ENCODE measurements at places on chromosomes 16 and 17. TPM values are rescaled to one million over a fixed set of nuclear protein-coding genes. Genes with fewer than 3 reads are reported as not detected.

DNA sequence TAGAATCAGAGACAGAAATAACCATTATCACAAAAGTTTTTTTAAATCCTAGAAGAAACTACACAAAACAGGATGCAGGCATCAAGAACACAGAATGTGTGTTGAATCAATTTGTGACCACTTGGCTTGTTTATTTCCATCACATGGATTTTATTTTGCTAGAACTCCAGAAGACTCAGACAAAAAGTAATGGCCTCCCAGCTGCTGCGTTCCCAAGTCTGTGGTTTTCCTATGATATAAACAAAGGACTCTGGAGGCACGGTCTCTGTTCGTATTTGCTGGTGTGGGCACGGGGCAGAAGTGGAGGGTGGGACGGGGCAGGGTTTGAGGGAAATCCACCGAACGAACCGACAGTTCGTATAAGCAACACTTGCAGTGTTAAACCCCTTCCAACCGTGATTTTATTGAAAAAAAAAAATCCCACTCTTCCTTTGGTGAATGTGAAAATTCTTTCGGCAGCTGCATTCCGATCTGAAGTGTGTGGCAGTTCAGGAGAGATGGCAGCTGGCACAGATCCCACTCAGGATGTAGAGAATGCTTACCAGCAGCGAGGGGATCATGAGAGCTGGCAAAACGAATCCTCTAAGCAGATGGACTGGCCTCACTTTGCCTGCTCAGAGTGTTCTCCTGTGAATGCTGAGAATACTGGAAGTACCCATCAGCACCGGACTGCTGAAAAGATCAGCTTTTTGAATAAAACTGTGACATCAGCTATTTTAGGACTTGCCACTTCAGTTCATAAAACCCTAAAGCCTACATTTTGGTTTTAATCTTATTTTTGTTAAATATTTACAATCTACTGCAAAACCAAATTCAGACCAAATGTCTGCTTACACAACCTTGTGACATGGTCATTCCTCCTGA, 165.2 kb downstream of the VPS53 start:
- peaks cover 37% of the 10 kb centered on the region for H3K36me3 ChIP-seq
- DNase-seq: no peak
- peaks cover 23% of the 10 kb centered on the region for H3K4me1 ChIP-seq
- H3K4me3 ChIP-seq: no peak overlapping the region
- H3K27ac ChIP-seq: no peak overlapping the region

GRCh38 chr16:83689385-83689831, 118.4 kb upstream of the HSBP1 start:
- H3K4me1 ChIP-seq: no peaks in the 10 kb centered on the region
- no peak overlapping the region for H3K4me3 ChIP-seq
- H3K27me3 ChIP-seq: peaks cover 7% of the 10 kb centered on the region

- H3K4me1 ChIP-seq: no peaks in the 10 kb centered on the region
- H3K27ac ChIP-seq: no peak overlapping the region
- no peaks in the 10 kb centered on the region for H3K36me3 ChIP-seq
- no peak overlapping the region for H3K4me3 ChIP-seq
- H3K27me3 ChIP-seq: no peaks in the 10 kb centered on the region
- DNase-seq: no peak
Observed at GRCh38 chr17:72511242-72511641, 390.4 kb downstream of the SOX9 start.

- no peak overlapping the region for H3K4me3 ChIP-seq
- DNase-seq: no peak
- H3K4me1 ChIP-seq: peaks cover 12% of the 10 kb centered on the region
- H3K27ac ChIP-seq: no peak overlapping the region
- H3K27me3 ChIP-seq: peaks cover 13% of the 10 kb centered on the region
Observed at GRCh38 chr16:58421529-58421928, 29.3 kb downstream of the GINS3 start.

- no peaks in the 10 kb centered on the region for H3K36me3 ChIP-seq
- no peak overlapping the region for H3K4me3 ChIP-seq
- DNase-seq: no peak
- no peak overlapping the region for H3K27ac ChIP-seq
- H3K27me3 ChIP-seq: no peaks in the 10 kb centered on the region
Observed at GRCh38 chr17:2580661-2581060, 12.8 kb upstream of the PAFAH1B1 start.

DNA sequence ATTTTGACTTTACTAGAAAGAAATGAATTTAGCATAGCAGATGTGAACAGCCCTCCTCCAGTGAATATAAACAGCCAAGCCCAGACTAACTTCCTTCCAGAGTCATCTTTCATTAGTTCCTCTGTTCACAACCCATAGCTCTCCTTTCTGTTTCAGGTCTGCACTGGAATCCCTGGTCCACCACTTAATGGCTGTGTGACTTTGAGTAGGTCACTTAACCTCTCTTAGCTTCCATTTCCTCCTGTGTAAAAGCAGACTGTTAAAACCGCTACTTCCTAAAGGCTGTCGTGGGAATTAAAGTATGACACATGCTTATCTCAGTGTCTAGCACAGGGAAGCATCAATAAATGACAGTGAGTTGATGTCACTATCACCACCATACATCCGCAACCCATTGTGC, 7.5 kb downstream of the SLC6A4 start:
- H3K27me3 ChIP-seq: peaks cover 20% of the 10 kb centered on the region
- no peak overlapping the region for H3K27ac ChIP-seq
- no peaks in the 10 kb centered on the region for H3K4me1 ChIP-seq
- DNase-seq: no peak

DNA sequence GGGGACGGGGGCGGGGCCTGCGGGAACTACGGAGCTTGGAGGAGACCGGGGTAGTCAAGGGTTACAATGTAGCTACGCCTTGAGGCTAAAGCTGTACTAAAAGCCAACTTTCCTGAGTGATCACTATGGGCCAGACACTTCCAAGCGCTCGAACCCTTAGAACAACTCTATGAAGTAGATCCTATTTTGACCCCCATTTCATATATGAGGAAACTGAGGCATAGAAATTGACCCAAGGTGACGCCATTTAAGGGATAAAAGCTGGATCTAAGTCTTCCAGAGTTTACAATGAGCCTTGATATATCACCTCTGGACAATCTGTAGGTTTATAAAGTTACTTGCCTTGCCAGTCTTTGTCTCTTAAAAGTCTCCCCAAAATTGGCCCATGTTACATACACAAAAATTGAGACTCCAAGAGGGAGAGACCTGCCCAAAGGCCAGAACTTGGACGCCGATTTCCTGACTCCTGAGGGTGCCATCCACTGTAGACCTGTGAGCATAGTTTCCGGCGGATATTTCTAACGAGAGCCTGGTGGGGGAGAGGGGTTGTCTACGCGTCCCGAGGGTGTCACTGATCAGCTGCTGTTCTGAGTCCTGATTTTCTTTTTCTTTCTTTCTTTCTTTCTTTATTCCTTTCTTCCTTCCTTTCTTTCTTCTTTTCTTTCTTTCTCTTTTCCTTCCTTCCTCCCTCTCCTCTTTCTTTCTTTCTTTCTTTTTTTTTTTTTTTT, 555 bp upstream of the NCBP3 start:
- no peak for DNase-seq
- H3K27me3 ChIP-seq: no peaks in the 10 kb centered on the region
- H3K27ac ChIP-seq: no peak overlapping the region
- H3K4me1 ChIP-seq: peaks cover 20% of the 10 kb centered on the region

DNA sequence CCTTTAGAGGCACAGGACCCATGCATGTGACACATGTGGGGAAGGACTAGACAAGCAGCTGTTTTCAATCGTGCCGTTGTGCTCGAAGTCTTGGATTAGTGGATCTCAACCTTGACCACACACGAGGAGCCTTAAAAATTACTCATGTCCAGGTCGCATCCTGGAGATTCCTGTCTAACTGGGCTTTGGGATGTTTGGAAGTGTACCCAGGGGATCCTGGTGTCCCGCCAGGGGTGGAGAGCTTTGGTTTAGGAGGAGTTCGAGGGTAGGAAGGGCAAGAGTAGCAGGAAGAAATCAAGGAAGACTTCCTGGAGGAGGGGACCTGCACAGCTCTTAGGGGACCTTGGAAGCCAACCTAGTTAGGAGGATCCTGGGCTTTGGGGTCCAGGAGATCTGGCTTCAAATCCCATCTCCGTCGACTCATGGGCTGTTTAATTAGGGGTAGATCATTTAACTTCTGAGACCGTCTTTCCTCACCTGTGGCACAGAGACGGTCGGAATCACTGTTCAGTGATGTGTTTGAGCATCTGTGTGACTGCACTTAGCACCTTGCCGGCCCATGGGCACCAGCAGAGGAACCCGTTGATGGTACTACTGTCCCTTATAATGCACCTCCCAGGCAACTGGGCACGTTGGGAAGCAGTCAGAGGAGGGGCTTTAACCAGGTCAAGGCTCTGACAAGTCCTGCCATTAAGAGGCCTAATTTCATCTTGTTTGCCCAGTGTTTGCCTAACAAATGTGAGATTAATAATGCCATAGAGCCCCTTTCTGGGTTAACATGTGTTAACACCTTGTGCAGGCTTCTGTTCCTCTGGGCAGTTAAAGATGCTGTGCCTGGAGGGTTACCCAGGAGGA, 102.0 kb upstream of the PLCG2 start:
- H3K4me3 ChIP-seq: no peak overlapping the region
- no peak for DNase-seq
- H3K27me3 ChIP-seq: no peaks in the 10 kb centered on the region
- peaks cover 12% of the 10 kb centered on the region for H3K36me3 ChIP-seq
- H3K4me1 ChIP-seq: no peaks in the 10 kb centered on the region

- no peaks in the 10 kb centered on the region for H3K27me3 ChIP-seq
- no peak overlapping the region for H3K27ac ChIP-seq
- peaks cover 2% of the 10 kb centered on the region for H3K36me3 ChIP-seq
- no peak for DNase-seq
Observed at GRCh38 chr17:19897903-19898302, 30.2 kb upstream of the ULK2 start.

DNA sequence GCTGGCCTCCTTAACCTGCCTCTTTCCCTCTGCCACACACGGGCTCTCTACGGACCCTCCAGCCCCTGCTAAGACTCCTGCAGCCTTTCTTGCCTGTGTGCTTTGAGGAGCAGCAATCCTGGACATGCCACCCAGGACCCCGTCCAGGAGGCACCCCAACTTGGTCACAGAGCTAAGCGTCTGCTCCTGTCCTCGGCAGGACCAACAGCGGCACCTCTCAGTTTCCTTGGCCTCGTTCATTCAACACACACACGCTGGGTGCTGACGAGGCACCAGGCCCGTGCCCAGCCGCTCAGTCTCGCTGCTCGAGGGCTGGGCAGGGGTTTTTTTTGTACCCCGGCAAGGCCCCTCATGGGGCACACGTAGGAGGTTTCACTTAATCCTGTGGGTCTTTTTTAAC, 15.2 kb downstream of the RPH3AL start:
- peaks cover 3% of the 10 kb centered on the region for H3K27me3 ChIP-seq
- no peak overlapping the region for H3K4me3 ChIP-seq
- H3K36me3 ChIP-seq: no peaks in the 10 kb centered on the region
- DNase-seq: no peak
- H3K27ac ChIP-seq: no peak overlapping the region

DNA sequence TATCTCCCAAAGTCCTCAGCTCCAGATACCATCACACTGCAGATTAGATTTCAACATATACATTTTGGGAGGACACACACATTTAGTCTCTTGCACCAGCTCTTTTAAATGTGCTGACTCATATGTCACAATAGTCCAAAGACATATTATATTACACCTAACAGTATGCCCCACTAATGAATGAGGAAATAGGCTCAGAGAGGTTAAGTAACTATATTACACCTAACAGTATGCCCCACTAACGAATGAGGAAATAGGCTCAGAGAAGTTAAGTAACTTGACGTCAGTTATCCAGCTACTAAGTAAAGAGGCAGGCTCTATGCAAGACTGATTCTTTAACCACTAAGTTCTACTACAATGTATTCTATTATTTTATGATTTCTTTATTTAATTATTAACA, 9.7 kb downstream of the IRX6 start:
- no peak for DNase-seq
- no peaks in the 10 kb centered on the region for H3K4me1 ChIP-seq
- H3K36me3 ChIP-seq: no peaks in the 10 kb centered on the region
- no peak overlapping the region for H3K27ac ChIP-seq
- H3K27me3 ChIP-seq: peaks cover 38% of the 10 kb centered on the region
- no peak overlapping the region for H3K4me3 ChIP-seq

DNA sequence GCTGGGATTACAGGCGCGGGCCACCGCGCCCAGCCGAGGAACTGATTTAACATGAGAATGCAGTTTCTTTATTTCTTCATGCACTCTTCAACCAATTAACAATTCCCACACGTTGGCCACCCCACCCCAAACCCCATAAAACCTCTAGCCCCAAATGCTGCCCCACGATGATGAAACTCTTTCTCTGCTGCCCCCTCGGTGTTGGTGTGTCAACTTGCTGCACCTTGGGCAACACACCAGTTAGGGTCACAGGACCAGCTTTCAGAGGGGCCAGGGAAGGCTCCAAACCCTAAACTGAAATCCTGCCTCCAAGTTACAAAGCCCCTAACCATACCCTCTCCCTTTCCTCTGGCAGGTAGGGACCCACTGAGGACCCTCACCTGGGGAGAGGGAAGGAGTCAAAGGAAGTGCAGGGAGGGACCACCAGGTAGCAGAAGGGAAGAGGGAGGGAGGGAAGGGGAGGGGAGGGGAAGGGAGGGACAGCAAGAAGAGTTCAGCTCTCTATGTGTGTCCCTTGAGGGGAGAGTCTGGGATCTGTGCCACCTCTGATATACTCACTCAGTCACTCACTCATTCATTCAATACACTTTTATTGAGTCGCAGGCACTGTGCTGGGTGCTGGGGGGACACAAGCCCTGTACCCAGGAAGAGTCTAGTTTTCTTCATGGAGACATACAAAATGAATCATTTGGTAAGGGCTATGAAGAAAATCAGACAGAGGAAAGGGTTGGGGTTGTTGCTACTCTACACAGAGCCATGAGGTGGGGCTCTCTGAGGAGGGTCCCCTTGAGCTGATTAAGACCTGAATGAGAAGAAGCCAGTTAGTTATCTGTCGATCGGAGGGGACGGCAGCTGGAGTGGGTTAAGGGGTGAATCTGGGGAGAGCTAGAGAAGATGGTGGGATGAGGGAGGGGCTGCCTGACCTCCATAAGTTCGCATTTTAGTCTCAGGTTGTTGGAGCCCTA, 3.9 kb downstream of the PLXDC1 start:
- H3K36me3 ChIP-seq: no peaks in the 10 kb centered on the region
- no peak overlapping the region for H3K27ac ChIP-seq
- H3K4me1 ChIP-seq: peaks cover 18% of the 10 kb centered on the region
- H3K27me3 ChIP-seq: no peaks in the 10 kb centered on the region

The NT5M gene
- total RNA-seq: 9.3 TPM

The LGALS9 gene
- total RNA-seq: 44.3 TPM

The MRPL27 gene
- 53.9 TPM for total RNA-seq

The XAF1 gene
- total RNA-seq: 26.8 TPM

The NF1 gene
- total RNA-seq: 27.0 TPM

The PDE6G gene
- 1.1 TPM for total RNA-seq

The KRT10 gene
- total RNA-seq: 35.5 TPM
